HepG2 (cell line): ENCODE measurements at places on chromosomes 1 and 21. TPM values are rescaled to one million over a fixed set of nuclear protein-coding genes. Genes with fewer than 3 reads are reported as not detected.
A peak's percentile ranks its signal among the peaks of the same experiment; 100 is the strongest.

DNA sequence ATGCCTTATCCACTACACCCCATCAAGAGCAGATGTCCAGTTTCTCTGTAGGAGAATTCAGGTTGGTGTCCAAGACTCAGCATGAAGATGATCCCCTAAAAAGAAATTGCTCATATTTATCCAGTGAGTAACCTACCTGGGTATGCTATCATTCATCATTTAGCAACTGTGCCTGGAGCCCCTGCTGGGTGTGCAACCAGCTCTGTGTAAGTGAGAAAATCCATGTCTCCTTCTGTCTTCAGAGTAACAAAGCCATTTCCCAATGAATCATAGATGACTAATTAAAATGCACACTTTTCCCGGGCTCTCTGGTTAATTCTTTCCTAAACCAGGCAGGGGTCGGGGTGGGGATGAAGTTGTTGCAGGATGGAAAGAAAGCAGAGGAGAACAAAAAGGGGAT lies 35.8 kb downstream of the OLFML3 start:
- no peak for DNase-seq

DNA sequence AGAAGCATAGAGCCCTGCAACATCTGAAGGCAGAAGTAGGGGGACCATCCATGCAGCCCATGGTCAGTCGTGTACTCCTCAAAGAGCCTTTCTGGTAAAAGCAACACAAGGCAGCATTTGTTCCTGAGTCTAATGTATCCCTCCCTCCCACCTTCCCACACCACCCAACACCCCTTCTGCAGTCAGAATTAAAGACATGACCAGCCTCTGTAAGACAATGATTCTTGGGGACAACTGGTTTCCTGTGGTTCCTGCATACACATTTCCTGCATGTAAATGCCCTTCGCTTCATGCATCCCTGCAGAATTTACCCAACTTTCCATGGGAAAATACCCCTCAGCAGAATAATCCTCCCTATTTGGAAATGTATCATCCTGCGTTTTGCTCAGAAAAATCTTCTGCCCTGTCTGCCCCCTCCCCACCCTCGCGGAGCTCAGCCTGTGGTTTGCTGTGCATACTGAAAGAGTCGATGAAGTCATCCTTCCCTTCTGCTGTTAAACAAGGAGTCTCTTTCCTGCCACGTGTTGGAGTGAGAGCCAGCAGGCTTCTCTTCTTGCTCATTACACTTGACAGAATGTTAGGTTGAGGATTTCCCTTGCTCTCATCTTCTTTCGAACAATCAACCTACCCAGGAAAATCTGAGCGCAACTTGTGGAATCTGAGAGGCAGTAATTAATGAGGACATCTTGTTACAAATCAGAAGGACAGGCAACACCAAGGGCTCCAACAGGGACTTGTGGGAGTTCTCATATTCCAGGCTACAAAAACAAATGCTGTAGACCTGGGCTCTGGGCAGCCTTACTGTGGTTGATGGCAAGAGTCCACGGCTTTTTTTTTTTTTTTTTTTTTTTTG lies 4.7 kb downstream of the TNN start:
- no peak for DNase-seq

The WNT2B gene
- total RNA-seq = 0.04 and 0.11 TPM in 2 replicates

DNA sequence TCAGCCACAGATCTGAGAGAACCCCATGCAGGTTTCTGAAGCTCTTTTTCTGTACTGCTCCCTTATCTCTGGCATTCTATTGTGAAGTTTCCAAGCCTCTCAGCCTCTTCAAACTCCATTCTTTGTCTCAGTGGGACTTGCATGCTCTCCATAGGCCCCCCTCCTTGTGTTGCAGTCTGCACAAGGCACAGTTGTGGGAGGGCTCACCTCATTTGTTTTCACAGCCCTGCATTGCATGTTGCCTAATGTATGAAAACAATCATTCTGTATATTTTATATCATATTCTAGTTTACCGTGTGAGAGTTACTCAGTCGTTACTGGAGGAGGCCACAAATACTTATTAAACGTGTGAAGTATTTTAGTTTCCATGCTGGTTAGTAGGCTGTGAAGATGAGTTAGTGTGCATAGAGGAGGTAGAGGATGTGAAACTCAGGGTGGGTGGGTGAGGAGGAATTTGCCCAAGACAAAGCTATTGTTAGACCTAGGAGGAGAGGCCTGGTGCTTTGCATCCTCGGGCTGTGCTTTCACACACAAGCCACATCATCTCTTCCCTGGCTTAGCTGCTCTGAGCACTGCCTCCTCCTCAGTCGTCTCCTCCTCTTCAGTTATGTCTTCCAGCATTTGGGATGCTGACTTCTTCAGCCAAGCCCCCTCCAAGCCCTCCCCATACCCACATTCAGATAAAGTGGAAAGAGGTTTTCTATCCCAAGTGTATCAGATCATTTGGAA lies 7.8 kb upstream of the CHI3L2 start:
- no peak for DNase-seq

- peak; percentile 46 for DNase-seq
Measured at GRCh38 chr1:205658943-205659581, 21.2 kb downstream of the SLC45A3 start.

DNA sequence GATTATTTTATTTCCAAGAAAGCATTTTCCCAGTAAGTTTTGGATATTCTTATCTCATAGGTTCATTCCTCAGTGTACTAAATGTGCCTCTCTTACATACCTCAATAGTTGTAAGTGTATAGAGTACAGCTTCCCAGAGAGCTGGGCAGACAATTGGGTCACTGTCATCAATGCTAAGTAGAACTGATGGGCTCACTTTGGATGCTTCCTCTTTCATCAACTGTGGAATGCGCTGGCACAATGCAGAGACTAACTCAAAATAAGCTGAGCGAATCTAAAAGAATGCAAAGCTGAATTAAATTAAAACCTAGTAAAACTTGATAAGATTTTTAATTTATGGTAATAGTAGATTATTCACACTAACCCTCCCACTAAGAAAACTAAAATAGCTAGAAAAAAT lies 21.5 kb downstream of the LTN1 start:
- DNase-seq = no peak

The GNAT2 gene
- 0.20 and 0.24 TPM in 2 replicates for total RNA-seq

The CHI3L2 gene
- total RNA-seq = 1.7 and 1.9 TPM in 2 replicates

The TAS1R1 gene
- 0.98 and 1.4 TPM in 2 replicates for total RNA-seq

The EDARADD gene
- total RNA-seq = not detected in 2 replicates

The LDLRAD1 gene
- total RNA-seq = 1.2 and 2.5 TPM in 2 replicates

DNA sequence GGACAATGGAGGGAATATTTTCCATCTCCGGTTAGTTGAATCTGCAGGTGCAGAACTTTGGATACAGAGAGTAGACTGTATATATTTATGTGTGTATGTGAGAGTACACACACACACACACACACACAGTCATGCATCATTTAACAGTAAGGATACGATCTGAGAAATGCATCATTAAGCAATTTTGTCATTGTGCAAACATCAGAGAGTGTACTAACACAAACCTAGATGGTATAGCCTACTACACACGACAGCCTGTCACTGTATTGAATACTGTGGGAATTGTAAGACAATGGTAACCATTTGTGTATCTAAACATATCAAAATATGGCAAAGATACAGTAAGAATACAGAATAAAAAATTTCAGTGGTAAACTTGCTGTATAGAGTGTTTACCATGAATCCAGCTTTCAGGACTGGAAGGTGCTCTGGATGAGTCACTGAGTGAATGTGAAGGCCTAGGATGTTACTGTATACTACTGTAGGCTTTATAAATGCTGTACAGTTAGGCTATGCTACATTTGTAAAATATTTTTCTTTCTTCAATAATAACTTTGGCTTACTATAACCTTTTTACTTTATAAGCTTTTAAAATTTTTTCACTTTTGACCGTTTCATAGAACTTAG lies 138.5 kb downstream of the ZZZ3 start:
- no peak for DNase-seq

The MT1HL1 gene
- total RNA-seq = not detected in 2 replicates

GRCh38 chr1:118023199-118023598 lies 93.7 kb downstream of the WDR3 start:
- no peak for DNase-seq

DNA sequence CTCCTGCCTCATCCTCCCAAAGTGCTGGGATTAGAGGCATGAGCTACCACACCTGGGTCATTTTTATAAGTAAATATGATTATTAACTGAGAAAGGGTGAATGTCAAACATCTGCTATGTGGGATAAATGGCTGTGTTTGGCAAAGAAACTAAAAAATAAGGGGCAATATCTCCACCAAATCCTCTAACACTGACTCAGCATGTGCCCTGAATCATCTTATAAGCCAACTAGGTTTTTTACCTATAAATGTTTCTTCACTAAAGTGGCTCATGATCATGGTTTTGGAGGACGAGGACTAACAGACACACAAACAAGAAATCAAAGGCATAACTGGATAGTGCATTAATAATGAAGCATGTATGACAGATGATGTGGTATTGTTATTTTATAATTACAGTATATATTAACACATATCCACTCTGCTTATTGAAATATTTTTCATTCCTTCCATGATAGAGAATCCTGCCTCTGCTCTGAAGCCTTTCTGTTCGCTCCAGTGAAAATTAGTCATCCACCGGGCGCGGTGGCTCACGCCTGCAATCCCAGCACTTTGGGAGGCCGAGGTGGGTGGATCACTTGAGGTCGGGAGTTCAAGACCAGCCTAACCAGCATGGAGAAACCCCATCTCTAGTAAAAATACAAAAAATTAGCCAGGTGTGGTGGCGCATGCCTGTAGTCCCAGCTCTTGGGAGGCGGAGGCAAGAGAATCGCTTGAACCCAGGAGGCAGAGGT lies 11.7 kb upstream of the ARHGAP29 start:
- DNase-seq = no peak

DNA sequence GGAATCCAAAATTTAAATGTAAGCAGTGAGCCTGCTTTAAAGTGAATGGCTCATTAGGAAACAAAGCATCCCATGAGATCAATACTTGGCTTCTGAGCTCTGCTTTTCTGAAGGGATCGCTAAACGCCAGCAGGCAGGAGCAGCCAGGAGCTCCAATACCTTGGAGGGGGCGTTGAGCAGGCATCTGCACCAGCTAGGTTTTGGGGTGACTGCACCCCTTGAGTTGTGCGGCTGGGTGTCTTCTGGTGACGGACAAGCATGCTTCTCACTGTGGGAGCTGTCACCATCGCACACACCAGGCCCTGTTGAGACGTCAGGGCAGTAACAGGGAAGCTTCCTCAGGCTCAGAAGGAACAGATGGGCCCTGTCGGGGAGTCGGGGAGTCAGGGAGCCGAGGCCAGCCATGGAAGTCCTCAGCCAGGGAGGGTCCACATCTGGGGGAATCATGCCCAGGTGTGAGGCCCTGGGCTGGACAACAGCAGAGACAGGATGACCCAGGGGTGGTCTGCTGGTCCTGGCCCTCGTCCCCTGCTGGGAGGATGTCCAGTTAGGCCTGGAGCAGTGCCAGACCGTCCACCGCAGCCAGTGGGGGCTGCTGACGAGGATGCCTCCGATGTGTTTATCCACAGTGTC lies 57.9 kb upstream of the ADARB1 start:
- no peak for DNase-seq

GRCh38 chr21:43609501-43610340 lies 49.6 kb downstream of the HSF2BP start:
- peak; percentile 89 for DNase-seq

GRCh38 chr1:90114521-90115141 lies 119.7 kb downstream of the ZNF326 start:
- peak; percentile 50 for DNase-seq

DNA sequence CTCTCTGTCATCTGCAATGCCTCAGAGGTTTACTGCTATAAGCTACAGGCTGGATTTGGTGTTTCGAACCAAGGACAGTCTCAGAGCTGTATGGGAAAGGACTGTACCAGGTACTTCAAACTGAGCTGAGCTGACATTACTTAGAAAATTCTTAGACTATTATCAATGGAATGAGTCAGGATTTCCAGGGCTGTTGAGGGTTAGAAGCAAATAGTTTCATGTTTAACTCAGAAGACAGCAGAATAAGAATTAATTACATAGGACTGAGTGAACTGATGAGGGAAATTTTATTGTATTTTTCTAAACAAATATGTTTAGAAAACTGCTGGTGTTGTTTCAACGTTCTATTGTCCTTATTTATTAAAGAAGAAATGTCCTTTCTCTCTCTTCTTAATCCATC lies 74.3 kb upstream of the CAPZB start:
- DNase-seq = no peak

The COL24A1 gene
- total RNA-seq = 0.07 and 0.13 TPM in 2 replicates

The C1orf210 gene
- total RNA-seq = 0.49 and 0.52 TPM in 2 replicates

The MMEL1 gene
- not detected in 2 replicates for total RNA-seq

DNA sequence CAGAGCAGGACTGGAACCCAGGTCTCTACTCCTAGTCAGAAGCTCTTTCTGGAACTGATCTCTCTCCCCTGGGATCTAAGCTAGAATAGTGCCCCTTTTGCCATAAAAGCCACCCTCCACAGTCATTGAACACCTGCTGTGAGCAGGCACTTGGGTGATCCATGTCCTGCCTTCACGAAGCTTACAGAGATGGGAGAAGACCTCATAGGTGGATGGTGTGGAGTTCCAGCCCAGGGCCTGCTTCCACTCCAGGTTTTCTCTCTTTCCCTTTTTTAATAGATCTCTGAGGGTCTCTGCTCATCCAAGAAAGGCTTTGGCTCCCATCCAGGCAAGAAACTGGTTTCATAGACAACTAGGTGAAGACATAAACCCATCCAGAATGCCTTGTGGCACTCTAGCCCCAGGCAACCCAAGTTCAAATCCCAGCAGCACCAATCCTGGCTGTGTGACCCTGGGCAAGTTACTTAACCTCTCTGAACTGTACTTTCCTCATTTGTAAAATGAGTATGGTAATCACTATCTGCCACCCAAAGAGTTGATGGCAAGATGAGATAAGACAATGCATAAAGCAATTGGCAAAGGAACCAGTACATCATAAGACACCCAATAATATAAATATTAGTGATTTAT lies 46.4 kb upstream of the TMEM51 start:
- no peak for DNase-seq

- DNase-seq = no peak
Measured at GRCh38 chr1:119321666-119322419, 46.7 kb upstream of the HAO2 start.

- DNase-seq = no peak
Measured at GRCh38 chr1:153775458-153776327, 486 bp downstream of the SLC27A3 start.

- no peak for DNase-seq
Measured at GRCh38 chr1:219958875-219959417, 30.6 kb upstream of the SLC30A10 start.

DNA sequence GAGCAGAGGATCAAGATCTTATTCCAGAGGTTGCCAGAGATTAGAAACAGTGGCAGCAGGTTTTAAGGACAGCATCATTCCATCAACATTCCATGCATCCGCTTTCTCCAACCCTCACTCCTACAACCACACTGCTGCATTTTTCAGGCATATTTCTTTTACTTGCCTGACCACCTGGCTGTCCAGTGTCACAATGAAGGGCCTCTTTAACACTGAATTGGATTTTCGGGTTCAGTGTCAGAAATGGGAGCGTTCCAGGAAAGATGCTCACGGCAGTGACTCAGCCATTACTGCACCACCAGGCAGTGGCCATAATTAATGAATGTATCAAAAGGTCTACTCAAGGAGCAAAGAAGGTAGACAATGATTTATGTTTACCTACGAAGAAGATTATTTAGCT lies 200.4 kb upstream of the ESRRG start:
- DNase-seq = no peak

GRCh38 chr1:202860744-202861419 lies 28.1 kb downstream of the RABIF start:
- DNase-seq = peak; percentile 83
